ENCODE measurements at places on chromosomes 13 and 19. TPM values are rescaled to one million over a fixed set of nuclear protein-coding genes. Genes with fewer than 3 reads are reported as not detected.

Gene COX7A1
- total RNA-seq, result 34.2 TPM

Gene PSG3
- not detected for total RNA-seq

Gene PGLYRP2
- not detected for total RNA-seq

Gene CRX
- not detected for total RNA-seq

Gene FFAR3
- total RNA-seq, result not detected

Gene BLOC1S3
- total RNA-seq, result 5.9 TPM

Gene SULT2B1
- not detected for total RNA-seq

Gene KCNN4
- total RNA-seq, result 3.3 TPM

Gene PLIN5
- not detected for total RNA-seq

Gene GRIN2D
- 1.1 TPM for total RNA-seq

Gene SOX21
- total RNA-seq, result 0.07 TPM

Gene STOML3
- not detected for total RNA-seq

Gene SETDB2
- 7.8 TPM for total RNA-seq

Gene METTL21C
- not detected for total RNA-seq

Gene CPAMD8
- 1.6 TPM for total RNA-seq

Gene DOCK6
- 43.8 TPM for total RNA-seq

Gene TDRD12
- 0.46 TPM for total RNA-seq

Gene GFY
- total RNA-seq, result not detected

Gene RGCC
- 2.6 TPM for total RNA-seq

Gene TMEM59L
- total RNA-seq, result 4.1 TPM

Gene ZNF66
- 1.5 TPM for total RNA-seq

Gene ICAM5
- 2.5 TPM for total RNA-seq

Gene TNPO2
- total RNA-seq, result 71.6 TPM

Gene ZNF331
- 11.6 TPM for total RNA-seq

Gene GCDH
- 23.4 TPM for total RNA-seq

Gene IRGC
- total RNA-seq, result not detected

Gene PROSER1
- 13.4 TPM for total RNA-seq

Gene PNMA8A
- total RNA-seq, result 3.2 TPM
